GM23338 (cell line): ENCODE measurements at places on chromosomes 5 and 9.
A peak's percentile ranks its signal among the peaks of the same experiment; 100 is the strongest.

DNA sequence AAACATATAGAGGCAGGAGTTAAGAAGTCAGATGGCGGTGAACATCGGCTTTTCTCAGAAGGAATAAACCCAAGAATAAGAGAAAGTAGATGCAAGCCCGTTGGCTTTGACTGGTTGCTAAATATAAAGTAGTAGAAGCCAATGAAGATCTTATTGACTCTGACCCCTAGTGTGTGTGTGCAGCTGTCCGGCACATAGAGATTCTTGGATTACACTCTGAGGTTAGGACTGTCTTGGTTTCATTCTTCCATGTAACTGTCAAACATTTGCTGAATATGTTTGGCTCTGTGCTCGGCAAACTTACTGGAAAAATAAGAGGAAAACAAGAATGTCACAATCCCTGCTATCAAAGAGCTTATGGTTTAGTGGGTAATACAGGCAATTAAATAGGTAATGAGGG is 54.9 kb downstream of the ASTN2 start:
- DNase-seq, result no peak

DNA sequence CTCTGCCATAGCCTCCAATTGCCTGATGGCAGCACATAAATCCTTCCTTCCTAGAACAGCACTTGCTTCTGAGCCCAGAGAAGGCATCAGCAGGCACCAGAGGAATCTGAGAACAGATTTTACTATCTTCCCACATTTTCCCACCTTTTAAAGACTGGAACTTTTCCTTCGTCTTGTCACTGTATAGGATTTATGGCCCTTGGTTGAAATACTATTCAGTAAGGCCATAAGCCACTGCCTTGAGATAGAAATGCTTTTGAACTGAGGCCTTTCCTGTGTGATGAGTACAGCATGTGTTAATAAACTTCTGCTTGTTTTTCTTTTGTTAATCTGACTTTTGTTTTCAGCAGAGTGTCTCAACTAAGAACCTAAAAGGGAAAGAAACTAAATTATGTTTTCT is 84.3 kb downstream of the MRPS27 start:
- DNase-seq, result no peak

DNA sequence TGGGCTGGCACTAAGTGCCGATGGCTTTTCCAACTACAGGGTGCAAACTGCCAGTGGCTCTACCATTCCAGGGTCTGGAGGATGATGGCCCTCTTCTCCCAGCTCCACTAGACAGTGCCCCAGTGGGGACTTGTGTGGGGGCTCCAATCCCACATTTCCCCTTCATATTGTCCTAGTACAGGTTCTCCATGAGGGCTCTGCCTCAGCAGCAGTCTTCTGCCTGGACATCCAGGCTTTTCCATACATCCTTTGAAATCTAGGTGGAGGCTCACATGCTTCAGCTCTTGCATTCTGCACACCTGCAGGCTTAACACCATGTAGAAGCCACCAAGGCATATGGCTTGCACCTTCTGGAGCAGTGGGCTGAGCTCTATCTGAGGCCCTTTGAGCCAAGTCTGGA is 70.3 kb downstream of the TSSK1B start:
- no peak for DNase-seq

DNA sequence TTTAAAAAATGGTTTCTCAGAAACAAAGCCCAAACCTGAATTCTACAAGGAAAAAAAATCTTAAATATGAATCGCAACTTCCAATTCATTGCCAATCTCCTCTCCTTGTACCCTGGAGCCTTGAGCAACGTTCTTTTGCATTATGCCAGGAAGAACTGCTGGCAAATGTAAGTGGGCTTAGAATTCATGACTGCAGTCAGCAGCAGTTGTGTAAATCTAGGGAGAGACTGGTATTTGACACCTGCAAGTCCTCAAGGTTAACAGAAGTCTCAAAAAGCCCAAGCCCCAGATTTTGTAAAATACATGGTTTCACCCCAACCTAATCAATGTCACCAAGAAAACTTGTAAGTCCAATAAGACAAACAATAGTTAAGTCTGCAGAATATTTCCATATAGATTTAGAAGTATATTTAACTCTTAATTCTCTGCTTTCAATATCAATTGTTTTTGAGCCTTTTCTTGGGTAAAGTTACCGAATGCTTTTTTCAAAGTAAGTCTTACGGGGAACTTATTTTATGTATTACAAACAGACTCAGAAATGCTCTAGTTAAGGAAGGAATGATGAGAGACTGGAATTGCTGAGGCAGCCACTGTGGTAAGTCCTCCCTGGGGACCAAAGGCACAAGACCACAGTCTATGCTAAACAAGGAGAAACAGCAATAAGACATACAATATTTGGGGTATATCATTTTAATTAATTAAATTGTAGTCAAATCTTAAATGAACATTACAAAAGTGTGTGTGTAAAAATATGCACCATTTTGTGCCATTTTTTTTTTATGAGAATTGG is 31.3 kb downstream of the ELL2 start:
- DNase-seq, result no peak

- no peak for DNase-seq
Measured at GRCh38 chr5:123059455-123059854, 22.9 kb upstream of the PPIC start.

- no peak for DNase-seq
Measured at GRCh38 chr5:138967791-138968448, 92.8 kb upstream of the LRRTM2 start.

GRCh38 chr9:121498487-121499176 is 1.0 kb downstream of the GGTA1 start:
- peak; percentile 51 for DNase-seq

- DNase-seq, result no peak
Measured at GRCh38 chr5:146084376-146084775, 21.0 kb downstream of the PLAC8L1 start.

DNA sequence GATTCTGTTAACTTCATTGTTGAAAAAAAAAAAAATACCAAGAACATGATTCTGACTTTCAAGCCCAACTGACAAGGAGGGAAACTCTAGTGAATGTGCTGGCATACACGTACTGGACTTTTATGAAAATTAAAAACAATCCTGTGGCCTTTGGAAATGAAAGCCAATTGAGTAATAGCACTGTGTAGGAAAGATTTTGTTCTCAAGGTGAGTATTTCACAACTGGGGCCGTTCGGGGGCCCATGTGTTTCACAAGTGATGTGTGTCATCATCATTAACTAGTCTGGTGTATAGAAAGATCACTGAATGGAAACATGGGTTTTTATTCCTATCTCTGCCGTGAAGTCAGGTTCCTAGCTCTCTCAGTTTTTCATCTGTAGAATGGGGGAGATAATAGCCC is 605.0 kb upstream of the CLINT1 start:
- DNase-seq, result no peak

DNA sequence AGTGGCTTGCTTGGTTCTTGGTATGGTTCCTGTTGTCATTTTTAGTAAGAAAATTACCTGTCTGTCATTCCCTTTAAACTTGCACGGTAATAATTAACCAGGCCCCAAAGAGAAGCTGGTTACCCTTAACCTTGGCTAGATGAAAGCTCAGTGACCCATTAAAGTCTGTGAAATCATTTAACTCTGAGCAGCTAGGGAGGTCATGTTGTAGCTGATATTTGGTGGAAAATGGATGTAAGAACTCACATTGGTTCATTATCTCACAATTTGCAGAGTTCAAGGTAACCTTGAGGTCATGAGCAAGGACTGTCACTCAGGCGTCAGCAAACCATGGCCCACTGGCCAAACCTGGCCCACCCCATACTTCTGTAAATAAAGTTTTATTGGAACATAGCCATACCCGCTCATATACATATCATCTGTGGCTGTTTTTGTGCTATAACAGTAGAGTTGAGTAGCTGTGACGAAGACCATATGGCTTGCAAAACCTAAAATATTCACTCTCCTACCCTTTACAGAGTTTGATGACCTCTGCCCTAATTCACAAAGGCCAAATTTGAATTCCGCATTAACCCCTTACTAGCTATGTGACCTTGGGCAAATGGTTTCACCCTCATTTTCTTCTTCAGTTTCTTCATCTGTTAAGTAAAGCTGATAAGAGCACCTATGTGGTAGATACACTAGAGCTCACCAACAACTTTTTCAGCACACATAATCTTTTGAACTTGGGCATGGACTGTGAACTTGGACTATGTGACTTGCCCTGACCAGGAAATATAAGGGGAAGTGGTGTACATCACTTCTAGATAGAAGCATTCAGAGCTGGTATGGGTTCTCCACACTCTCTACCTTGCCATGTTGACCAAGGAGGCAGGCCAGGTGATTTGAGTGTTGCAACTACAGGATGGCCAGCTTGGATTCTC is 61.5 kb upstream of the CPEB4 start:
- no peak for DNase-seq

- DNase-seq, result no peak
Measured at GRCh38 chr5:39891376-39891775, 466.6 kb upstream of the DAB2 start.

DNA sequence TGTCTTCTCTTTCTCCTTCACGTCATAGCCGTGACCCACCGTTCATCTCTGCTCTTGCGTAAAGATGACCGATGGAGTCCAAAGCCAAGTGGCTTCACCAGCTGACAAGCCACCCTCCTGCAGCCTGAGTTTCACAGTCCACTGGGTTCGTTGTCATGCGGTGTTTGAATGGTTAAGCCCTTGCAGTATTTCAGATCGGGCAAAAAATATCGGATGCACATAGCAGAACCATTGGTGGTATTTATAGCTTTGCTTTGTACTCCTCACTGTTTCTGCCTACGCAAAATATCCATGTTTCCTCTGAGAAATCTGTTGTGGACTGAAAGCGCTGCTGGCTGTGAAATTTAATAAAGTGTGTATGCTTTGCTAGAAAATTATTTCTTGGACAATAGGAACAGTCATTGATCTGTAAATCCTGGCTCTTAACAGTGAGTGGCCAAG is 34.5 kb upstream of the NCS1 start:
- DNase-seq, result no peak

DNA sequence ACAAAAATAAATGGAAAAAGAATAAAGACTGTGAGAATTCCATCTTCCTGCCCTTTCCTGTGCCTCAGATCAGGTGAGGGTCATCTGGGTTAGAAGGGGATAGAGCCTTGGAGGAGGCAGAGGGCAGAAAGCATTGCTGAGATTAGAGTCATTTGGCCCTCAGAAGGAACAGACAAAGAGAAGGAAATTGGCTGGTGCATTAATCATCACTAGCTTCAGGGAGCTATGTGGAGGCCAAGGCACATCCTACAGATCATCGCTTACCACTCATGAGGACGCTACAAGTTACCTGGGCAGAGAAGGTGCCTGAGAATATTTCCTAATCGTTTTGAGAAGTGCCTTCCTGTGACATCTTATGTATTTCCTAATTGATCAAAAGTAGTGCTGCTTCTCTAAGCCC is 74.5 kb downstream of the C7 start:
- DNase-seq, result no peak

DNA sequence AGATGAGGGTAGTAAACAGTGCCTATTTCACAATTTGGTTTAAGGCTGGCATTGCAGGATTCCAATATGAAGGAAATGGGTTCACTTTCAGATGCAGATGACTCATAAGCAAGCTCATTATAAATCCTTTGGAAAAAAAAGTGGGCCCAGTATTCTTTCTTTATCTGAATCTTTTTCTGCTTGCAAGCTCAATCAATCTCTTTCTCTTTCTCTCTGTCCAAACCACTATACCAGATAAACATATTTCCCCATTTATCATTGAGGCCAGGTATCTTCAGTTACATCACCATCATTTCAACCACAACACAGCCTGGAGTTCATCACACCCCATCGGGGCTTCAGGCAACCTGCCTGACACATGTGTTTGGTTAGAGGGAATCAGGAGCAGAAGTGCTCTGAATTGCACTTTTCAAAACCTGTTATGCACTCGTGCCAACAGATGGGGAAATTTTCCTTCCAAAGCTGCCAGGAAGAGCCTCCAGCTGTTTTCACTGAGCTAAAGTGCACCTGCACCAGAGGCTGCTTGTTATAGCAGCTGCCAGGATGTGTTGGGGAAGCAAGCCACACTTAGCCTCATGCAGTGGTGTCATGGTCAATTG is 30.0 kb upstream of the MAMDC2 start:
- peak; percentile 8 for DNase-seq

DNA sequence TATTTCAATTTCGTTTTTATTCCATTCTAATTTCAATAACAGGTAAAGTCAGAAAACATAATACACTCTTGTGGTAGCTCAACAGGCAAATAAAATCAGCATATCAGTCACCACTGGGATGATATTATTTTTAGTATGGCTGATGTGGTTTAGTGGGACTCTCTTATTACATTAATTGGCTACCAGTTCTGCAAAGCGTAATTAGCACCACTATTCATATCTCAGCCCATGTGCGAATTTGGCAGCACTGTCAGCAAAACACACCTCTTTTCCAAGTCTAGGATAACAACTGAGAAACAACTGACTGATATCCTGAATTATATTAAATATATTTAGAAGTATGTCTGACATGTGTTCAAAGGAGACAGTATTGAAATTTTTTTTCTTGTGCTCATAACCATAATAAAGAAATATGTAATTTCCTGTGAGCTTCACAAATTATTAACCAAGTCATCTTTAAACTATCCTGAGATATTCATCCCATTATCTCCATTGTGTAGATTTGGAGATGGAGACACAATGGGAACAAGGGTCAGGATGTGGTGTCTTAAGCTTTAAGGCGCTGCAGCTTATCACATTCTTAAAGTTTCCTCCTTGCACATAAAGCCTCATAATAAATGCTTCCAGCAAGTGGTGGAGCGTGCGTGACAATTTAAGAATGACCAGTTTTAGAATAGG is 212.4 kb downstream of the TLE1 start:
- no peak for DNase-seq

GRCh38 chr5:180643191-180643851 is 6.1 kb downstream of the FLT4 start:
- DNase-seq, result no peak

DNA sequence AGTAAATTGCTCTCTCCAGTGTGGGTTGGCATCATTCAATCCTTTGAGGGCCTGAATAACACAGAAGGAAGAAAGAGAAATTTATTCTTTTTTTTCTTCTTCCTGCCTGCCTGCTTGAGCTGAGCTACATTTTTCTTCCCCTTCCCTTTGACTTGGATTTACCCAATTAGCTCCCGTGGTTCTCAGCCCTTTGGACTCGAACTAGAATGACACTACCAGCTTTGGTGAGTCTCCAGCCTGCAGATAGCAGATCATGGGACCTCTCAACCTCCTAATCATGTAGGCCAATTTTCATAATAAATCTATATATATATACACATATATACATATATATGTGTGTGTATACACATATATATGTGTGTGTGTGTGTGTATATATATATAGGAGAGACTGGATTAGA is 128.6 kb downstream of the ISOC1 start:
- DNase-seq, result no peak

GRCh38 chr9:76545191-76545590 is 86.2 kb downstream of the GCNT1 start:
- no peak for DNase-seq

DNA sequence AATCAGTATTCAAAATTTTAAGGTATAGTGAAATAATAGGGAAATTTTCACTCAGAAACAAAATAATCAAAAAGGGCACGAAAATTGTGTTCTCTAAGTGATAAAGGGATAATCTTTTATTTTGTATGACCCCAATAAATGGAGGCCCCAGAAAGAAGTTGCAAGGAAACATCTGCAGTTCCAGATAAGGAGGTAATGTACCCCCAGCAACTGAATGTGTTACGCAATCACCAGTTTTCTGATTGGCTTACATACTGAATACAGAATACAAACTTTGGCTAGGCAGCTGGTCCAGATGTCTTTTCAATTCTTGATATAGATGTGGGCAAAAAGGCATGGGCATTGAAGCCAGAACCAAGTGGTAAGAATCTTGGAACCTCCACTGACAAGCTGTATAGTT is 1.7 kb upstream of the TOPORS start:
- no peak for DNase-seq
